ENCODE measurements at places on chromosomes 1 and 21.

GRCh38 chr1:172390683-172391551 is 29.6 kb upstream of the C1orf105 start:
- peak; percentile 62 for DNase-seq

DNA sequence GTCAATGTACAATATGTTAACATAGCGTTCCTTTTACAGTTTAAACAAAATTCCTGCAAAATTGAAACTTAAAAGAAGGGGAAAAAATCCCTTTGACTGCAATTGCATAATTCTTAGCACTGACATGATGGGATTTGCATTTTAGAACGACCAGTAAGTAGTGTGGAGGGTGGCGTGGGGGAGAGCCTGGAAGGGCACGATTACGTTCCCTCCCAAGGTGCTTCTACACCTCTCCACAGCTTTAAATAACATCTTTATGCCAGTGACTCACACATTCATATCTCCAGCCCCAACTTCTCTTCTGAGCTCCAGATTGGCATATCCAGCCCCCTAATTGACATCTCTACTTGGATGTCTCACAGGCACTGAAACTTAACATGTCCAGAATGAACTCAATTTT is 64.3 kb downstream of the OLFML3 start:
- no peak for DNase-seq

- no peak for DNase-seq
Observed at GRCh38 chr1:95650631-95651030, 416.6 kb downstream of the RWDD3 start.

DNA sequence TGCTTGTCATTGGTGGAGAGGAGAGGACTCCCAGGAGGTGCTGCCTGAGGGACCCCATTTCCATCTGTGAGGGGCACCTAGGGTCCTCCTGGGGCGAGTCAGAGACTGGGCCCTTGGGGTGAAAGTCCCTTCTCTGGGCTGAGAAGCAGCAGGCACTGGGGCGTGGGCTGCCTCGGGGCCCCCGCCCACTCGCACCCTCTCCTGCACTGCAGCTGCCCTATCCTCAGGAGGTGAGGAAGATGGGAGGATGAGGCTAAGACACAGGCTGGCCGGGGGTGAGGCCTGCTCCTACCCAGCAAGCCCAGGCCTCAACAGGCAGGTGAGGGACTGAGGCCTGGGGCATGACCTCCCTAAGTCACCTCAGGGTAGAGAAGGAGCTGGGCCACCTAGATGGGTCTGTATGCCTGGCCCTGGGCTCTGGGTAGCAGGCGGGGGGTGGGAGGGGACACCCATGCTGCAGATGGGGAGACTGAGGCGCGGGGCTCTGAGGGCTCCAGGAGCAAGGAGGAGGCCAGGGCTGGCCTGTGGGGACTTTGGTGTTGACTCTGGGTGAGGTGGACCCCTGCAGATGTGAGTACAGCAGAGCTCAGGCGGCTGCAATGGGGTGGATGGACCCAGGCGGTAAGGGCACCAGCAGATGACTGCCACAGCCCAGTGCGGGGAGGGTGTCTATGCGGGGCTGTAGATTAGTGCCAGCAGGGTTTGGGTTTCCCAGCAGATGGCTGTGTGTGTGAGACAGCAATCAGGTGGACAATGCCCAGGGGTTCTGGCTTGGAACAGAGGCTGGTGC is 10.4 kb upstream of the ZNF669 start:
- DNase-seq: no peak

DNA sequence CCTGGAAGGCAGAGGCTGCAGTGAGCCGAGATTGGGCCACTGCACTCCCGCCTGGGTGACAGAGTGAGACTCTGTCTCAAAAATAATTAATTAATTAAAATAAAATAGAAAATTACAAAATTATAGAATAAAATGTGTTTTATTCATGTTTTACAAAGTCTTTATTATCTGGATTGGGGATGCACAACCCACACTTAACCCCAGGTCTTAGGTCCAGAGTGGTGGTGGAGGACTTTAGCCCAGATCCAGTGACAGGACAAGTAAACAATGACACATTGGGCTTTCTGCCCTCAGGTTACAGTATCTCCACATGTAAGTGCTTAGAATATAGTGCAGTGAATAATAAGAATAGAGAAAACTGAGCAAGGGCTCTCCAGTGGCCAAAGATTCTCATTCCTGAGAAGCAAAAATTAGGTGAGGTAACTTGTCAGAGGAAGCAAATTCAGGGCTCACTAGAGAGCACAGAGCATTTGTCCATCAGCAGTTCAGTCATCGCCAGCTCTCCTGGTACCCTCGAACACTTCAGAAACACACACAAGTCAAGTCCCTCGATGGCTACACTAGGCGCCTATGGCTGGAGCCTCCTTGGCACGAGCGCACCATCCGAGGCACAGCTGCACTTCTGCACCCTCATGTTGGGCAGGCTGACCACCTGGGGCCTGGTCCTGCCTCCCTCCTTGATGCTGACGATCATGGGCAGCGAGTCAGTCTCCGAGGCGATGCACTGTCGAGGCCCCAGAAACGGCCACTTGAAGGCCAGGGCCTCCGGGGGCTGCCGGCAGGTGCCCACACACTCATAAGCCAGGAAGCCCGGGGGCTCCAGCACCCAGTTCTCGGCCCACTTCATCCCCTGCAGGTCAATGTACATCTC is 2.6 kb downstream of the LEFTY1 start:
- DNase-seq: no peak

- no peak for DNase-seq
Observed at GRCh38 chr1:15090373-15090772, 63.2 kb upstream of the TMEM51 start.

DNA sequence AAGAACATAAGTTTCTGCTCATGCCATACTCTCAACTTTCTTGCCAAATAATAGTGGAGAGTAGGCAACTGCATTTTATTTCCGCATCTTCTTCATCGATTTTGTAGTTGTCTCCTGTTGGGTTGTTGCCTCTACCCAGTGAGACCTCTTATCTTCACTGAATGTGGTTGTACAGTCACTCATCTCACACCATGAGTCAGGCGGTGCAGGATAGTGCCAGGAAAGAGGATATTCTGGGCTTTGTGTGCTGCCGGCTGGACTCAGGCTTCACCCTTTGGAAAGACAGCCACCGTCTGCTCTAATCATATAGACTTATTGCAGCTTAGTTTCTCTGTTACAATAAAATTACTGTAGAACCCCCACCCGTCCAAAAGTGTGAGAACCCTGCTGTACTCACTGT is 154.3 kb upstream of the USP24 start:
- DNase-seq: peak; percentile 58

GRCh38 chr1:18951818-18952391 is 4.6 kb downstream of the IFFO2 start:
- DNase-seq: no peak

GRCh38 chr1:30955448-30956015 is 47.0 kb upstream of the SDC3 start:
- peak; percentile 38 for DNase-seq

DNA sequence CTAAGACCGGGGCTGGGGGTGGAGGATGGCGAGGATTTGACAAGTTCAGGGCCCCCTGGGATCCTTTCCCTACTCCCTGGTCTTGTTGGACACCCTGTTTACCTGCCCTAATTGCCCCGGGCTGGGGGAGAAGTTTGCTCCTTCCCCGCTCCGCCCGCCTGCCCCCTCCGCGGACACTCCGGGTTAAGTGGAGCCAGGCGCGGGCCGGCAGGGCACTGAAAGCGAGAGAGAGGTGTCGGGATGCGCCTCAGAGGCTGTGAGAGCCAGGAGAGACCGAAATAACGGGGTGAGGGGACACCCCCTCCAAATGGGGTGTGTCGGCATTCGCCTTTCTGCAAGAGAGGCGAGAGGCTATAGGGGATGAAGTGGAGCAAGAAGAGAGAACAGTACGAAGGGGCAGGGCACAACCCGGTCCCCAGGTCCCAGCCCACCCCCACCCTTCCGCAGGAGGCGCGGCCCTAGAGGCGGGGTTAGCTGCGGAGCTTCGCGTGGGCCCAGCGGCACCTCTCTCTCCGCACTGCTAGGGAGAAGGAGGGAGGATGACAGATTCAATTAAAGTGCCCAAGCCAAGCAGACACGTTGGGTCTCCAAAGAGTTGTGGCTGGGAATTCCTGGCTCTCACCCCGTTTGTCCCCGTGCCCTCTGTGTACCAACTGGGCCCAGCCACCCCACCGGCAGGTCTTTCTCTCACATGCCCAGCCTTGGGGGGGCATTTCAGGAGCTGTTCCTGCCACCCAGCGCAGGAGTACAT is 3.8 kb downstream of the EFNA3 start:
- DNase-seq: peak; percentile 31

GRCh38 chr1:184545601-184546000 is 158.8 kb downstream of the C1orf21 start:
- DNase-seq: no peak

GRCh38 chr1:47853059-47853458 is 144.1 kb downstream of the TRABD2B start:
- no peak for DNase-seq

DNA sequence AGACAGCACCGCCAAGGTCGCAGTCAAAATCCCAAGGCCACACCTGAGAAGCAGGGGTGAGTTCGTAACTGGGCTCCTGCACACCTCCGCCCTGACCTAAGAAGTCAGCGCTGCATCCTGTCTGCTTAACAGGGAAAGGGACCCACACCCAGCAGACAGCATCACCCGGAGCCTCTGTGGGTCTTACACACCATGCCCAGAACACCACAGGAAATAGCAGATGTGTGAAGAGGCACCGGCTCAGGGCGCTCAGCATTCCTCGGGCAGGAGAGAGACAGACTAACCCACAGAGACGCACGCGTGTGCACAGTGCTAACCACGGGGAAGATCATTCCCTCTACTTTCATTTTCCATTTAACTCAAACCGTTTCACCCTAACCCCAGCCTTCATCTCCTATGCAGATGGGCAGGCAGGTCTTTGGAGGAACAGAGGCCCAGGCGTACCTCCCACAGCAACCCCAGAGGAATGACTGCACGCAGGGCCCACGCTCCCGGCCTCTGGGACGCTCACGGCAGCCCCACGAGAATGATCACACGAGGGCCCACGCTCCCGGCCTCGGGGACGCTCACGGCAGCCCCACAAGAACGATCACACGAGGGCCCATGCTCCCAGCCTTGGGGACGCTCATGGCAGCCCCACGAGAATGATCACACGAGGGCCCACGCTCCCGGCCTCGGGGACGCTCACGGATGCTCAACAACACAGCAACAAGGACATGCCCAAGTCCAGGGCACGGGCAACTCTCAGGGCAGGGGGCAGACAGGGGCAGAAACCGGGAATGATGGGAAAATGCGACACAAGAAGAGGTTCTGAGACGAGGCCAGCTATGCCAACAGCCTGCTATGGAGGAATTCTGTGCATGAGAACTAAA is 20.9 kb downstream of the POFUT2 start:
- no peak for DNase-seq

GRCh38 chr1:204468206-204468605 is 26.4 kb downstream of the PIK3C2B start:
- no peak for DNase-seq

DNA sequence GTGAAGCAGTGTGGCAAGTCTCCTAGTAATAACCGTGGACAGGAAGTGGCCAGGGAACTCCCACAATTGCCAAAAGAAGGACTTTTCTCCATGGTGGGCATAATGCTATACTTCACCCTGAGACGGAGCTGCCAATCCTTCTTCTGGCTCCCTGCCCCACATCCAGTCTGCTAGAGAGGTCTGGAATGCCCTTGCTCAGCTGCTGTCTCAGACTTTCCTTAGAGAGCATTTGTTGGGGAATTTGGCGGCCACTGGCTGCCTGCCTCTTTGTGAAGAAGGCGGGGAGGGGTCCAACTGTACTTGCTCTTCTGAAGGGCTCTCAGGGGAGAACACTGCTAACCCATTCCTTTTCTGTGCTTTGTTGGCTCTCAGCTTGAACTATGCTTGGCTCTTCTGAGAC is 123.7 kb upstream of the EDN2 start:
- DNase-seq: peak; percentile 20

DNA sequence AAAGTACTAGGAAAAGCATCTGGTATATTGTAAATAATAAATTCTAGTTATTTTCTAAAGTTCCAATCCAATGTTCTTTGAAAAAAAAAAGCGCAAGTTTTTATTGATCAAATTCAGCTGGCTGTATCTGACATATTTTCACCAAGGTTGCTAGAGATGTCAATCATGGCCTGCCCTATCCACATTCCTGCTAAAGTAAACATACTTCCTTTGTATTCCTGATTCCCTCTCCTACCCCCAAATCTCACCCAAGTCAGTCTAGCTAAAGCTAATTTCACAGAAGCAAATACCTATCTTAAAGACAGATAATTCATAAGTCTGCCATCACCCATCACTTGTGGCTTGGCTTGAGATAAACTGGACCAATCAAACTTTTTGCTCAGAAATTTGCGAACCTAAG is 21.3 kb downstream of the ANKRD13C start:
- DNase-seq: no peak

DNA sequence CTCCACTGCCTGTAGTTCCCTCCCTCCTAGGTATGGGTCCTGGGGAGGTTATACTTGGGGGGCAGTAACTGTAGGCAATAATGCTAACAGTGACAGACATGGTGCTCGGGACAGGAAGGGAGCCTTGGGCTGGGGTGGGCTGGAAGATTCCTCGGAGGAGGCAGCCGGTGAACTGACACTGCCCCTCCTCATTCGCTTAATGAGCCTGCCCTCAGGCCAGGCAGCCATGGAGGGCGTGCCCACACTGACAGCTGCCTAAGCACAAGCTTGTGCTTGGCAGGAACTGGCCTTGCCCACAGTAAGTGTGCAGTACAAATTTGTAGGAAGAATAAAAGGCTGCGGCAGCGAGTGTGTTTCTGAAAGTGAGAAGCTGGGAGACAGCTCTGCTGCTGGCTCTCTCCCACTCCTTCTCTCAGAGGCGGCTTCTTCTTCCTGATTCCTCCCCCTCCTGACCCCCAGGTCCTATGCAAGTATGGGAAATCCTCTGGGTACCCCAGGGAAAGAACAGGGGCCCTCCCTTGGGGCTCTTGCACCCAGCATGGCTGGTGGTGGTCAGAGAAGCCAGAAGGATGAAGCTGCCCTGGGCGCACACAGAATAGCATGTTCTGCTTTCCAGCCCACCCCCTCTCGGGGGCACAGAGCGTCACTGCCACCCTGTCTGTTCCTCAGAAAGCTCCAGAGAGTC is 23.6 kb downstream of the OPTC start:
- no peak for DNase-seq

GRCh38 chr1:247118946-247119446 is 14.8 kb upstream of the ZNF669 start:
- no peak for DNase-seq

DNA sequence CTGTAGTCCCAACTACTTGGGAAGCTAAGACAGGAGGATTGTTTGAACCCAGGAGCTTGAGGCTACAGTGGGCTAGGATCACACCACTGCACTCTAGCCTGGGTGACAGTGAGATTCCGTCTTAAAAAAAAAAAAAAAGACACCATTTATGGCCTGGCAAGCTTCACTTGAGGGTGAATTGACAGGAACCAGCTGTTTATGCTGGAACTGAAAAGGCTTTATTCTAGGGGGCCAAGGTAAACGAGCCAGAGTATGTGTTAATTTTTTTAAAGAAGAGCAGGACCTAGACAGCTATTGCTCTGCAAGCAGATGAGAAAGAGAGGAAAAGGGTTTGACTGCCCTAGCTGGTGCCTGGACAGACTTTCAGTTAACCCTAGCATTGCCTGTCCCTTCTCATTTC is 37.0 kb downstream of the S100A6 start:
- no peak for DNase-seq

DNA sequence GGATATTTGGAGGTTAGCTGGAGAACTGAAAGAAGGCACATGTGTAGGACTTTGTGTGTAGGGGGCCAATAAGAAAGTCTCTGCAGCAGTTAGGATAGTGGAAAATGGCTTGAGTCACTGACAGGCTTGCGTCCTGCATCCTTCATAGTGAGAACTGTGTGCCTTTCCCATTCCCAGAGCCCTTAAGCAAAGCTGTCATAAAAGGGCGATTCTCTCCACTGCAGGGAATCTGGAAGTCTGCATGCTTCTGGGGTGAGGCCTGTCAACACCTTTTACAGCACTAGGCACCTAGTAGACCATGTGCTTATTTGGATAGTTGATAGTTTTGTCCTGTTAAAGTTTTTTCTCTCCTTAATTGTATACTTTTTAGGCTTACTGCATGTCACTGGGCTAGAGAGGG is 39.4 kb upstream of the MACF1 start:
- no peak for DNase-seq

Measured in foreskin fibroblast (primary cell).